Right renal pelvis (tissue), 4 donors: ENCODE measurements at places on chromosomes 5 and 9.

GRCh38 chr5:110201791-110202190 lies 512.1 kb downstream of the MAN2A1 start:
- DNase-seq: no peak

DNA sequence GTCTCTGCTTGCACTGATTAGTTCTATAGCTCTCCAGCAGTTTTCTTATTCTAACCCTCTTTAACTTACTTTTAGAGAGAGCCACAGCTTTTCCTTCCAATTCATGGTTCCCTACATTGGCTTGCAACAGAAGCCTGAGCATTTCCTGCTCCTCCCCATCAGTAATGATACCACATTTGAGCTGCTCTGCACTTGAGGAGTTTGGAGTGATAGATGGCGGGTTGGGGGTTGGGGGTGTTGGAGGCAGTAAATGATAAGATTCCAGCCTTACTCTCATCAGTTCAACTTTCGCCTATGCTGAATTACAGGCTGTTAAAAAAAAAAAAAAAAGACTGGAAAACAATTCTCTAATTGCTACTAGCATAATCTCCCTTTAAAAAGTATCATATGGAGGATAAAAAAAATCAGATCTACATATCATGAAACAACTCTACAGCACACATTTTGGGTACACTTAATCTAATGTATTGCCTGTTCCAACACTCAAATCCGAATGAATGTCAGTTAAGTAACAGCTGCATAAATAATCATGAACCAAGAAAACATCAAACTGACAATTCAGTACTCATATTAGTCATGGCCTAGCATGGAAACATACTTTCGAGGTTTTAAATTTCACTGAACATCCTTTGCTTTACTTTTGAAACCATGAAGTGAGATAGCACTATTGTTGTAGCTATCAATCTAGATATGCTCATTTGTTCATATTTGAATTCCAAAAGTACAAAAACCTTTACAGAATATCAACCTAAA lies 224.7 kb downstream of the NFIB start:
- DNase-seq: no peak

DNA sequence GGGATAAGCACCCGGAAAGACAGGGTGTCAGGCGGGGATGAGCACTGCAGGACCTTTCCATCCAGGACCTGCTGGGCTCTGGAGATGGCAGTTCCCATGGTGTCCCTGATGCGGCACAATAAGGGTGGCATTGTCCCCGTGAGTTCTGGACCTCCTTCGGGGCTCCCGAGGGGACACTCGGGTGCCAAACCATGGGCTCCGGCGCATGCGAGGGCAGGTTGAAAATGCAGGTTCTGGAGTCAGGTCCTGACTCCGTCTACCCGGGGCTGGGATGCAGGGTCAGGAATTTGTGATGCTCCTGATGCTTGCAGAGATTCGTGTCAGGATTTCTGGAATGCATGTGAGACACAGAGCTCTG lies 682 bp downstream of the FCN2 start:
- DNase-seq: no peak

DNA sequence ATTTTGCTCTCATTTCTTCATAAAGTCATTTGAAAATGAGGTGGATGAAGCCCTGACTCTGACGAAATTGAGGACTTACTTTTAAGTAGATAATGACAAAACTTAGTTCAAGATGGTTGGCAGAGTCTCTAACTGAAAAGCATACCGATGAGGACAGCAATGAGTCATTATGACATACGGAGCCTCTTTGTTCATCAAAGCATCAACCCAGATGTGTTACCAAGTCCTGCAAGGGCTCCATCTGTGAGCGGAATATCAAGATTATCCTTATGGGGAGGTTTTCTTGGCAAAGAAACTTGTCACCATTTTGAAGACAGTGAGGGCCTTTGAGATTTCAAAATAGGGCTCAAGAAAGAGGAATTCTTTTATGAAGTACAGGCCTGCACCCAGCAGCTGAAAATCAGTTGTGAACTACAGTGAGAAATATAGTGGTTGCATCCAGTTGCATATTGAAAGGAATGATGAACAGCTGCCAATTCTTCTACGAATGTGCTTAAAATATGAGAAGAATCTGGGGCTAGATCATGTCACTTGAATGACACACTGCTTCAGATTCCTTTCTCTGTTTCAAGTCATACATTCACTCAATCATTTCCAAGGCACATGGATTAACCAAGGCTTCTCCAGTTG lies 86.6 kb upstream of the SLC24A2 start:
- no peak for DNase-seq

- no peak for DNase-seq
Measured at GRCh38 chr5:175696139-175696854, 38.4 kb downstream of the HRH2 start.
